Peyer's patch (tissue), 4 donors: ENCODE measurements at places on chromosomes 3 and 15. TPM values are rescaled to one million over a fixed set of nuclear protein-coding genes. Genes with fewer than 3 reads are reported as not detected.

Gene LSG1
- 42.9 TPM for total RNA-seq

Gene XIRP1
- total RNA-seq, result not detected

Gene SGO1
- total RNA-seq, result 4.3 TPM

Gene ATP10A
- total RNA-seq, result 3.2 TPM

Gene TIMMDC1
- total RNA-seq, result 59.4 TPM

Gene TIGIT
- total RNA-seq, result 5.0 TPM

Gene C3orf49
- total RNA-seq, result not detected

Gene CEP70
- total RNA-seq, result 23.2 TPM

Gene MEGF11
- not detected for total RNA-seq

Gene PLXND1
- total RNA-seq, result 56.0 TPM

Gene C3orf33
- 5.8 TPM for total RNA-seq

Gene ALG1L2
- not detected for total RNA-seq

Gene P2RY1
- 16.0 TPM for total RNA-seq

Gene IMPG2
- 0.38 TPM for total RNA-seq

Gene STARD9
- 153 TPM for total RNA-seq

Gene ACKR4
- total RNA-seq, result 7.2 TPM

Gene P2RY13
- not detected for total RNA-seq

Gene CYP8B1
- not detected for total RNA-seq

Gene CAPN3
- total RNA-seq, result 9.1 TPM

Gene TRIM71
- total RNA-seq, result not detected

Gene ARNT2
- 3.1 TPM for total RNA-seq

Gene CHAC1
- total RNA-seq, result not detected

Gene IGSF11
- not detected for total RNA-seq

Gene TASOR
- 48.5 TPM for total RNA-seq

Gene SPATA12
- total RNA-seq, result not detected
